DMS53 (cell line): ENCODE measurements at places on chromosomes 1 and 21.
A peak's percentile ranks its signal among the peaks of the same experiment; 100 is the strongest.

DNA sequence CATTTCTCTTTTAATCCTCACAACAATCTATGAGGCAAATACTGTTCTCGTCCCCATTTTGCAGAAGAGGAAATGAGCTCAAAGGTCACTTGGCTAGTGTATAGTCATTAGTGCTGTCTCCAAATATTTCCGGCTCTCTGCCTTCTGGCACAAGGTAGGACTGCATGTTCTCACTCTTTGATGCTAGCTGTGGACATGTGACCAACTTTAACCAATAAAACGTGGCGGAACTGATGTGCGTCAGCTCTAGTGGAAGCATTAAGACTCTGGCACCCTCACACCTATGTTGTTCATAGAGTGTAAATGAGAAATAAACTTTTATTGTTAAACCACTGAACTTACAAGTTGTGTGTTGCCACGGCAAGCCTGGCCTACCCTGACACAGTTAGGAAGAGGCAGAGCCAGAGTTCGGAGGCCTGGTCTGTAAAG lies 5.0 kb upstream of the KIF21B start:
- peak; percentile 69 for DNase-seq

DNA sequence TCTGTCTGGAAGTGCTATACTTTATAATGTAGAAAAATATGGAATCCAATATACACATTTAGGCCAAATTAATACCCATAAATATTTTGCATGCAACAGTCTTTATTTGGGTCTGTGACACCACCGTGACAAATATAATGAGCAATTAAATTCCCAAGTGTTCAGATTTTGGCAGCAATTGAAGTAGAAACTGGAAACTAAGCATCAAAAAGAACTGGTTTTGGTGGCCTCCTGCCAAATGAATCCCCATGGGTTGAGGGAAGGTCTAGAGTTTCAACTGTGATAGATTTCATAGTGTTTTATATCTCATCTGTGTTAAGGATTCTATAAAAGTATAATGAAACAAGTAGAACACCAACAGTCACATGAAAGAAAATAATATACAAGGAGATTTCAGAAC lies 88.4 kb downstream of the DPYD start:
- DNase-seq: no peak

DNA sequence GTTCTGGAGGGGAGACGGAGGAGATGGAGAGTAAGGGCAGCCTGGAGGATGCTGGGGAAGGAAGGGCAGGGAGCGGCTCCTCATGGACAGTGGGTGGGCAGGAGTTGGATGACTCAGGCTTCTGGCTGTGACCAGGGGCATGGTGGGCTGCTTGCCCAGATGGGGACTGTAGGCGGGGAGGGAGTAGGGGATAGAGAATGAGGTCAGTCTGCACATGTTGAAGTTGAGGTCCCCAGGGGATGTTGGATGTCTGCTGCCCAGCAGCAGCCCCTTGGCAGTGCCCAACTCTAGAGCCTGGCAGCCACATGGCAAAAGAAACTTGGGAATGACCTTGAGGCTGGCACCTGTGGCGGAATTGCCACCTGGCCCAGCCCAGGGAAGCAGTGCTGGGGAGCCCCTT lies 6.4 kb downstream of the SELENON start:
- DNase-seq: no peak

- DNase-seq: no peak
Measured at GRCh38 chr1:36349839-36350238, 26.4 kb upstream of the EVA1B start.

- no peak for DNase-seq
Measured at GRCh38 chr1:4027492-4028138, 127.5 kb upstream of the C1orf174 start.

DNA sequence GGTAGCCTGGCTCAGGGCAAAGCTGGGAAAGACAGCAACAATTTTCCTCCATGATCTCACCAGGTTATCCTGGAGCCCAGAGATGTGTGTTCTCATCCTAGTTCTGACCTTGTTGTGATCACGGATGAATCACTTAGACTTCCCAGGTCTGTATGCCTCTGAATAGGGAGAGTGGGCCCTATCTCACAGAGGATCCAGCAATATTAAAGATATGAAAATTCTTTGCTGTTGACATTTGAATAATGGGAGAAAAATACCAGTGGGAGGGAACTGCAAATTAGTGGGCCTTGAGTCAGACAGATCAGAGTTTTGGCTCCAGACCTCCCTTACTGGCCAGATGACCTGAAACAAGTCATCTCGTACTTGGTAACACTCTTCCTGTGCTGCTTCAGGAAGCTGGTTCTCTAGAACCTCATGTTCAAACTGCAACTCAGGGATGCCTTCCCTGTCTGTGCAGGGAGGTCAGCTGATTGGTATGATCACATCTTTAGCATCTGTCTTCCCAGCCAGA lies 32.8 kb upstream of the RNF19B start:
- no peak for DNase-seq

DNA sequence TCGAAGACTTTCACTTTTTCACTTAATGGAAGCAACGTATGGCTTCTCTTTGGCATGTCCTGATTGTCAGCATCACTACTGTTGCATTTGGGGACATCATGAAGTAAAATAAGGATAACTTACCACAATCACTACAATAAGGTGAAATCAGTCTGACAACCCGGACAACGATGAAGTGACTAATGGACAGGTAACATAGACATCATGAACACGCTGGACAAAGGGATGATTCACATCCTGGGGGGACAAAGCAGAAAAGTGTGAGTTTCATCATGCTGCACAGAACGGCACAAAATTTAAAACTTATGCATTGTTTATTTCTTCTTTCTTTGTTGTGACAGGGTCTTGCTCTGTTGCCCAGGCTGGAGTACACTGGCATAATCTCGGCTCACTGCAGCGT lies 53.9 kb downstream of the FH start:
- DNase-seq: no peak

DNA sequence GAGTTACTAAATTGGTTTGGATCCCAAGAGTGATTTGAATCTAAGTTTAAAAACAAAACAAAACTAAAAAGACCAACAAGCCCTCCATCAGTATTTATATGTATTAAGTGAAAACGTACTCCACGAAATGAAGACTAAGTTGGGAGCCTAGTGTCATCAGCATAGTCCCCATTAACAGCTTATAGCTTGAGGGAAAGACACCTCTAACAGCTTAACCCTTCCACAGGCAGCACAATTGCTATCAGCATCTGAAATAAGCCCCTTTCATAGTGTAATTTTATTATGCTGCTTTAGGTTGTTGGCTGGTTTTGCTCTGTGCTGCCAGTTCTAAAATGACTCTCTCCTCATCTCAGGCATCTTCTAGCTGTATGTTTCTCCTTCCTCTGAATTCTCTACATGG lies 25.8 kb upstream of the ST6GALNAC5 start:
- no peak for DNase-seq

- DNase-seq: no peak
Measured at GRCh38 chr1:68344208-68344607, 105.5 kb downstream of the RPE65 start.

DNA sequence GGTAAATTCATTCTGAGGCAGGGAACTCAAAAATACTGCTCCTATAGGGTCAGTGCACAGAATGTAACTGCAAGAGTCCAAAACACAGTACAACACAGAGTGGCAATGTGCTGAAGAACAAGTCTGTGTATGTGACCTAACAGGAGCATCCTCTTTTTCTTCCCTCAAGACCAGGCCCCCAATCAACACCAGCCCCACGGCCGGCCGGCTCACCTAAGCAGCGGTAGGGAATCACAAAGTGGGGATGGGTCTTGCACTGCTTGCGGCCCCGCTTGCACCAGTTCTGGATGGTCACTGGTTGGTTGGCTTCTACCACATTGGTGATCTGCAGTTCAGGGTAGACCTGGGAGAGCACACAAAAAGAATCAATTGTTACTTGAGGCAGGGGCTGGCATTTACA lies 80.8 kb downstream of the APP start:
- no peak for DNase-seq

DNA sequence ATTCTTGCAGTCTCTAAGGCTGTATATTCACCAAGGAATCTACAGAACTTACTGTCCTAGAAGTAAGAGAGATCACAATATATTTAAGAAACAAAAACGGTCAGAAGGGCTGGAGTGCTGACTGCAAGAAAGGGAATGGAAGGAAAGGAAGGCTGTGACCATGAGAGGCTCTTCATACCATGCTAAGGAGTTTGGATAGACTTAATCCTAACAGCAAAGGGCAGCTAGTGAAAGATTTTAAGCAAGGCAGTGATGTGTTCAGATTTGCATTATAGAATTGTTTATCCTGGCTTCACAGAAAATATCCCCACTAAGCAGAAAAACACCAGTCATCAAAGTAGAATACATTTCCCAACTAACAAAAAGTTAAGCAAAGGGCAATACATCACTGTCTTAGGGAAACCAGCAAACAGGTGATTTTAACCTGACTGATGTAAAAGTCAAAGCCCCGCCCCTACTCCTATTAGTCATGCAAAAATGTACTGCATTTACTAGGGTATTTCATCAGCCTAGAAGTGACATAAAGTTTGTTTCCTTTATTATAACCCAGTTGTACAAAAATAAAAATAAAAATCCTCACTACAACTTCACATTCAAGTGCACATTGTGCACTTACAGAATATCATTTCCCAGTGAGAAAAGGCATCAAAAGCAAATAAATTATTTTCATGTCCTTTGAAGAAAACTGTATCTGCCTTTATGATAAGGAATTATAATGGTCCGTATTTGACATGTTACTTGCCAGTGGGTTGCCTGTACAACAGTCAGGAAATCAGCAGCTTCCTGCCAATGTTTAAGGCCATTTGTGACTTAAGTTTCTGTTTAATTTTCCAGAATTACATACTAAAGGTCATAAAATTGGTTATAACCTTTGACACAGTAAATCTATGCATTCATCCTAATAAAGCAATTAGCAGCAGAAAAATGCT lies 17.2 kb downstream of the JAK1 start:
- DNase-seq: peak; percentile 46

- peak; percentile 21 for DNase-seq
Measured at GRCh38 chr21:38815060-38815405, 9.3 kb downstream of the ETS2 start.

DNA sequence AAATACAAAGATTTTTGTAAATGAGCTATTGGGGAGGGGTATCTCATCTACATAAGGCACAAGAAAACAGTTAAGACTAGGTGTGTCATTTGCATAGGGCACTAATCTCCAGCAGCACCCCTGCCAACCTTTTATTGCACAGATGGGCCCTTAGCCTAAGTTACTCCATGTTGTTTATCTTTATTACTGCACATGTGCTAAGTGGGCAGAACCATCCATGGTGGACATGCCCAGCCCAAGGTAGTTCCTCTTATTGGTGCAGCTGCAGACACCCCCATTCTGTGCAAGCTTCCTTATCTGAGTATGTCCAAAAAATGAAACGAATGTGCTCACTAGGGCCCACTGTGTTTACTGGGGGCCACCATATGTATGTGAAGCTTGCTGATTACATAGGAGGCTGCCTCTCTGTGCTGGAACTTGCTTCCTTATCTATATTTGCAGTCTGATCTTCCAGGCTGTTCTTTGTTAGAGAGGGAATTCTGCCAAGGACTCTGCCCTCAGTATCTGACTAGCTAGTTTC lies 77.3 kb upstream of the NEK7 start:
- DNase-seq: no peak

DNA sequence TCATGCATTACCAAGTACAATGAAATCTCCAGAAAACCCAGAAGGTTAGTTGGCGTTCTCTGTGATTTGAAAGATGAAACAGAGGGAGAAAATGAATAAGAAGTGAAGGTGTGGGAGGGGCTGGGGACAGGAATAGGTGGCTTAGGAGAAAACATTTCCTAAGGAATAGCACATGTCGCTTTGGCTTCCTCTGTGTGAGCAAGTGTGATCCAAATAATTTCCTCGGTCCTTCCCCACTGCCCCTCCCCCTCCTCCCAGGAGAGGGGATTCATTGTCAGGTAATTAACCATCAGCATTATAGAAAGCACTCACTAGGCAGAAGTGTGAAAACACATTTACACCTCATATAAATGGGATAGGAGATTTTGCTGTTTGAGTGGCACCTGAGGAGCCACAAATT lies 105.5 kb downstream of the NUF2 start:
- DNase-seq: no peak

DNA sequence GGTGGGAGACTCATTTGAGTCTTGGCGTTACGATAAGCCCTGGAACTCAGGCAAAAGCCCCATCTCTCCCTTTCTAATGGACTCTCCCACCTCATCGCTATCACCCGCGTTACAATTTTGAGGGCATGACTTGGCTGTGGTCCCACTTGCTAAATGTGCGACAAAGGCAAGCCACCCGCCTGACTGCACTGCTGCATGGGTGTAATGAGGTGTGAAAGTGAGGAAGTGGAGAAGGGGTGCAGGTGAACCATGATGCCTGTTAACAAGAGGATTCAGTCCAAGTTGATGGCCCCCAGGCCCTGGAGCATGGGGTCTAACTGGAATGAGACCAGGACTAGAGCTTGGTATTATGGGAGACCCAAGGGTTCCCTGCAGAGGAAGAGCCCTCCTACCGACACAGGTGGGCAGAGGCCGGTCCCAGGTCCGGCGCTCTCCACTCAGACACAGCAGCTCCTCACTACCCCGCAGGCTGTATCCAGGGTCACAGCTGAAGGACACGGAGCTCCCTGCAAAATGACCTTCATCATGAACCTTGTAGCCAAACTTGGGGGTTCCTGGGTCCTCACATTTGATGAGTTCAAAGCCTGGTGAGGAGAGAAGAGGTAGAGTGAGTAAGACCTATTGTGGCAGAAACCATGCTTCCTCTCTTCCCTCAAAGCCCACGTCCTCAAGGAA lies 165.4 kb upstream of the HMGB4 start:
- no peak for DNase-seq

GRCh38 chr1:25137521-25138395 lies 94.5 kb downstream of the SYF2 start:
- no peak for DNase-seq

DNA sequence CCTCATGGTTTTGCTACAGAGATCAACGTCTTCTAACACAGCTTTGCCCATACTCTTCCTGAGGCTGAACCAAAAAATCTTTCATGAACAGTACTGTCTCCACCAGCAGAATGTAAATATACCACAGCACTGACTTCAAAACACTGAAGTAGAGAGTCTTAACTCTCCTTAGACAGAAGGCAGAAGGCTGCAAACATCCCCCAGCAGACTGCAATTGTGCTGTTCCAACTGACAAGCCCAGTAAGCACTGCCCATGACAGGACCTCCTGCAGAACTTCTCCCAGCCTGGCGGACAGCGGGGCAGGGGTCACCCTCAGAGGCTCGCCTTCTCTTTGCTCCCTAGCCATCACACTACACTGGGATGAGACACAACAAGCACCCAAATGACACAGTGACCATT lies 218.7 kb downstream of the RERE start:
- DNase-seq: no peak

- peak; percentile 52 for DNase-seq
Measured at GRCh38 chr1:43007377-43008114, 48.9 kb upstream of the SLC2A1 start.

DNA sequence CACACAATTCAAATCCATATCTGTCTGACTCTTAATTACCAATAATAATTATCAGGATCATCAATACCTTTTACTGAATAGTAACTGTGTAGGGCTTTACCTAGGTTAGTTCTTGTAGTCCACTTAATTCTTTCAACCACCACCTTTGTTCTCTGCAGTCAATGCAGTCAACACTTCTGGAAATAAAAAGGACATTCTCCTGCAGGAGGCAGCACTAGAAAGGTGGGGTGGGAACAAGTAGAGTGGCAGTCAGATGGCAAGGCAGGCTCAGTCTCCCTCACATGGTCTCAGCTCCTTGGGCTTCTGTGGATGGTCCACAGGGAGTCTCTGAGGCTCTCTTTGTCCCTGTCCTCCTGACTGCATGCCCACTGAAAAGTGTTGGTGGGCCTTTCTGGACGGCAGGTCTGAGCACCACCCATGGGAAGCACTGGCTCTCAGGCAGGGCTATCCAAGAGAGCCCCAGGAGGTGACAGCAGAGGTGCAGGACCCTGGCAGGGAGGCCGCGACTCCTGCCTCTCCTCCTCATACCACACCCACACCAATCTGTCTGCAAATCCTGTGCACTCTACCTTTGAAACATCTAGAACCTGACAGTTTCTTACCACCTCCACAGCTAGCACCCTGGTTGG lies 237.3 kb downstream of the FOXD2 start:
- DNase-seq: no peak
